Right atrium auricular region (tissue), 2 donors: ENCODE measurements at places on chromosomes 12 and 14. TPM values are rescaled to one million over a fixed set of nuclear protein-coding genes. Genes with fewer than 3 reads are reported as not detected.

The SYT1 gene
- 0.16 TPM for total RNA-seq

The FOXN4 gene
- not detected for total RNA-seq

The ADCY6 gene
- total RNA-seq = 81.6 TPM

The KRT6C gene
- total RNA-seq = not detected

The PIP4K2C gene
- 22.1 TPM for total RNA-seq

The TMEM179 gene
- 0.52 TPM for total RNA-seq

The SLC22A17 gene
- 47.0 TPM for total RNA-seq

The EPYC gene
- total RNA-seq = not detected

The KLRB1 gene
- not detected for total RNA-seq

The FLVCR2 gene
- total RNA-seq = 5.5 TPM

The PLXNC1 gene
- 2.0 TPM for total RNA-seq

The CELA1 gene
- total RNA-seq = not detected

The SARNP gene
- 61.4 TPM for total RNA-seq

The CAPZA3 gene
- not detected for total RNA-seq

The FAM90A1 gene
- total RNA-seq = not detected

The RND1 gene
- 0.70 TPM for total RNA-seq

The GALNT4 gene
- 3.8 TPM for total RNA-seq

The TSHR gene
- total RNA-seq = not detected

The NUDT14 gene
- 18.9 TPM for total RNA-seq

The VAMP1 gene
- total RNA-seq = 3.6 TPM

The OR4K17 gene
- total RNA-seq = not detected

The LTB4R gene
- total RNA-seq = 1.9 TPM

The CEBPE gene
- total RNA-seq = not detected

DNA sequence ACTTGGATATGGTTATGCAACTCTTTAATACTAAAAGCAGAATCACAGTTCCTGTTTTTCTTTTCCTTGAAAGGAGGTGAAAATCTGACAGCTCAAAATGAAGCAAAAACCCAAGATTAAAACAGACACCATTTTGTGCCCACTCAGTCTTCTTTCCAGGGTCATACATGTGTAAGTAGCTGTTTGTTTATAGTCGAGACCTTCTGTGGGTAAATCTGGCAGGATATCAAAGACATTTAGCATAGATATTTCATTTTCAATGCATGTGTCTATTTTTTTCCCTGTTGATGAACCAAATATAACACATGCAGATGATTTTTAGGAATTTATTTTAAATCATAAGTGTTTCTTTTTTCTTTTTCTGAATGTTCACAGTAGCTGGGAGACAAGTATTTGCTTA lies 398.8 kb downstream of the FOXG1 start:
- no peak for DNase-seq

DNA sequence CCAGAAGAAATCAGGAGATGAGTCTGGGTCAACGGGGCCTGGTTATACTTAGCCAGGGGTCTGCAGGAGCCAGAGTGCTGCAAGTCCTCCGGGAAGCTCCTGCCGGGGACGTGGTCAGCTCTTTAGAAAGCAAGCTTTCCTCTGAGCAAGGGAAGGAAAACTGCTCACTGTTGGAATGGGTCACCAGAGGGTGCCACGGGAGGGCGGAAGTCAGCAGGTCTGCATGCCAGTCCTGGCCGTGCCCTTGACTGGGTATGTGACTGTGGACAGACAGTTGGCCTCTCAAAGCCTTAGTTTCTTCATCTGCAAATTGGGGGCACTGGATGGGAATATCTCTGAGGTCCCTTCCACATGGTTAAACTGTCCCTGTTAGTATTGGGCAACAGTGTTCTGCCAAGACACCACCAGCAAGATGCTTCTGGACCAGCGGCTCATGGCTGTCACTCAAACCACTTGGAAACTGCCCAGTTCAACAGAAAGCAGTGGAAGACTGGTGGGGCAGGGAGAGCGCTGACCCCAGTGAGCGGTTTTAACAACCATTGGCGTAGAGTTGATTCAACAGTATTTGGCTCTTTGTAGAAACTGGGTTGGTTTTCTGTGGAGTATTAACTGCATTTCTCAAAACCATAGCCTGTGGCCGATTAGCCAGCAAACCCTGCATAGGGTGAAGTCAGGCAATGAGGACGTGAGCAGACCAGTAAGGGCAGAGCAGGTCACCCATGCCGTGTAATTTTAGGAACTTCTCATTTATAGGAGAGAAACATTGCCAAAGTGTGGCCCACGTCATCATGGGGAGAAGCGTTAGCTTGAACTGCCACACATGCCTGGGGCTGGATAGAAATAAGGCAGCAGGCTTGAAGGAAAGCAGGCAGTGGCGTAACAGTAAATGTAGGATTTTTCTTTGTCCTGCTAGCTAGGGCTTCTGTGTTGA lies 163.9 kb upstream of the PRMT8 start:
- no peak for DNase-seq

- DNase-seq = no peak
These were observed 234.8 kb downstream of the ZFP36L1 start for GRCh38 chr14:68558096-68558495.

- no peak for DNase-seq
These were observed 236.5 kb downstream of the DPF3 start for GRCh38 chr14:72657214-72657921.

DNA sequence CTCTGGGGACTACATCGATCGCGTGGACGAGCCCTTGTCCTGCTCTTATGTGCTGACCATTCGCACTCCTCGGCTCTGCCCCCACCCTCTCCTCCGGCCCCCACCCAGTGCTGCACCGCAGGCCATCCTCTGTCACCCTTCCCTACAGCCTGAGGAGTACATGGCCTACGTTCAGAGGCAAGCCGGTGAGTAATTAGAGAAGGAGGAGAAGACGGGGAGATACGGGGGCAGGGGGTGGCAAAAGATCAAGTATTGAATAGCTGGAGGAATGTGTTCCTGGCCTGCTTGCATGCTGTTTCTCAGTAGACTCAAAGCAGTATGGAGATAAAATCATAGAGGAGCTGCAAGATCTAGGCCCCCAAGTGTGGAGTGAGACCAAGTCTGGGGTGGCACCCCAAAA lies 21.9 kb downstream of the OS9 start:
- DNase-seq = peak; percentile 36

DNA sequence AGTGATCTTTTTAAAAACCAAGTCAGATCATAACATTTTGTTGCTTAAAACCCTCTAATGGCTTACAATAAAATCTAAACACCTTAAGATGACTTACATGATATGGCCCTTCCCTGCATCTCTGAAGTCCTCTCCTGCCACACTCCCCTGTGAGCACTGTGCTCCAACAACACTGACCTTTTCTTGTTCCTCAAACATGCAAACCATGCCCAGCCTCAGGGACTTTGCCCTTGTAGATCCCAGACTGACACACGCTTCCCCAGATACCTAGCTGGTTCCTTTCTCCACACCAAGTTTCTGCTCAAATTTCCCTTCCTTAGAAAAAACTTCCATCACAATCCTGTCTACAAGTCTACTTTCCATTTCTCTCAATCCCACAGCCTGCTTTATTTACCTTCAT lies 128.6 kb downstream of the IPO8 start:
- DNase-seq = no peak

DNA sequence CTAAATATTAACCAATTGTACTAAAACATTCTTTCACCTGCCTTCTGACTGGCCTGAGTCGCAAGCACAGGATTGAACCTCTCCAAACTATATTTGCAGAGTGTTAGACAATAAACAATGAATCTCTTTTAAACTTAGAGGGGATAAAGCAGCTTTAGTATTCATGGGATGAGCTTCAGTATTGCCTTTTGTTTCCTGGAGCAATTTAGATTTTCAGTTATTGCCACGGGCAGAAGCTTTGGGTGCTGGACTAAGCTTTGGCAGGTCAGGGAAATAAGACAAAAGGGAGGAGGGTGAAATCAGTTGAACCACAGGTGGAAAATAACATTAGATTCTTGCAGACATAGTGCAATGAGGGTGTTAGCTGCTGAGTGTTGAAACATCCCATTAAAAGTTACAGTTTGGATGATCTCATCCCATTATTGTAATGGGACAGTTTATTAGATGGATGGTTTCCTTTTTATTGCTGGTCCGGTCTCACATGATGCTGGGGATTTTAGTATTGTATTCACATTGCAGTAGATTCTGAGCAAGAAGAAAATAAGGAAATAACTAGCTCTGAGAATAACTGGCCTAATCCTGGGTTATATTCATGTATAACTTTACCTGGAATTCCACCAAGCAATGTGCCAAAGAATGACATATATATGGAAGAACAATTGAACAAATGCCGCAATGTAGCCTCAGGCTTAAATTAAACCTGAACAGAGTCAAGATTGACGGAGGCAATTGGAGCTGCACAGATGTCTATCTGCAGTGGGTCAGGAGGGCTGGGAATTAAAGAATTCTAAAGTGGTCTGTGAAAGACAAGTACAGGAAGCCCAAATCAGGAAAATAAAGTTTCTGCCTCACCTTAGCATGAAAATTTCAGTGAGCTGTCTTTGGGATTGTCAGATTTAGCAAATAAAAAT lies 1092.8 kb upstream of the SEL1L start:
- no peak for DNase-seq

- DNase-seq = no peak
These were observed 135.0 kb upstream of the LRIG3 start for GRCh38 chr12:59055204-59055860.

- no peak for DNase-seq
These were observed 88.0 kb downstream of the EPS8 start for GRCh38 chr12:15701206-15701605.

- no peak for DNase-seq
These were observed 13.5 kb downstream of the PAPOLA start for GRCh38 chr14:96515731-96516130.

DNA sequence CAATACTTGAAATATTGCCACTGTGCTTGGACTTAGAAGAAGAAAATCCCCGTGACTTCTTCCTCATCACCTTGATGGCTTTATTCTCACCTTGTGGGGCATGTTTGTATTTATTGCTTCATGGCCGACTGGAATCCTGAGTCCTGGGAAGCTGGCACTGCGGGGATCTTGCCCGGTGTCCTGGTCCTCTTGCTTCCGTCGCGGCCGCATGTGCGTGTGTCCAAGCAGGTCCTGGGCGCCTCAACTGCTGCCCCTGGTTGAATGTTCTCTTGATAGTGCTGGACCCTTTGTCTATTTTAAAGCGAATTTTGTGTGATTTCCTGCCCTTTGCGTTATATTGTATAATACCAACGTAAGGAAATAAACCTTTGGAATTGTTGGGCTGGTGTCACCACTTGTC lies 6.3 kb upstream of the PUS1 start:
- no peak for DNase-seq

DNA sequence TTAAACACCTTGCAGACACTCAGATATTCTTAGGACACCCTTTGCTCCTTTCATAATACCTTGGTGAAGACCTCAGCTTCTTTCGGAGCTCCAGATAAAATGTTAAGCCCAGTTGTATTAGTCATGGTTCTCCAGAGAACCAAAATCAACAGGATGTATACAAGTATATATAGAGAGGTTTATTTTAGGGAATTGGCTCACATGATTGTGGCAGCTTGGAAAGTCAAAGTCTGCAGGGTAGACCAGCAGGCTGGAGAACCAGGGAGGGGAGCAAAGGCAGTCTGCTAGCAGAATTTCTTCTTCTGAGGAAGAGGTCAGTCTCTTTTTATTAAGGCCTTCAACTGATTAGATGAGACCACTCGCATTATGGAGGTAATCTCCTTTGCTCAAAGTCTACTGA lies 6.9 kb upstream of the IGF1 start:
- no peak for DNase-seq

DNA sequence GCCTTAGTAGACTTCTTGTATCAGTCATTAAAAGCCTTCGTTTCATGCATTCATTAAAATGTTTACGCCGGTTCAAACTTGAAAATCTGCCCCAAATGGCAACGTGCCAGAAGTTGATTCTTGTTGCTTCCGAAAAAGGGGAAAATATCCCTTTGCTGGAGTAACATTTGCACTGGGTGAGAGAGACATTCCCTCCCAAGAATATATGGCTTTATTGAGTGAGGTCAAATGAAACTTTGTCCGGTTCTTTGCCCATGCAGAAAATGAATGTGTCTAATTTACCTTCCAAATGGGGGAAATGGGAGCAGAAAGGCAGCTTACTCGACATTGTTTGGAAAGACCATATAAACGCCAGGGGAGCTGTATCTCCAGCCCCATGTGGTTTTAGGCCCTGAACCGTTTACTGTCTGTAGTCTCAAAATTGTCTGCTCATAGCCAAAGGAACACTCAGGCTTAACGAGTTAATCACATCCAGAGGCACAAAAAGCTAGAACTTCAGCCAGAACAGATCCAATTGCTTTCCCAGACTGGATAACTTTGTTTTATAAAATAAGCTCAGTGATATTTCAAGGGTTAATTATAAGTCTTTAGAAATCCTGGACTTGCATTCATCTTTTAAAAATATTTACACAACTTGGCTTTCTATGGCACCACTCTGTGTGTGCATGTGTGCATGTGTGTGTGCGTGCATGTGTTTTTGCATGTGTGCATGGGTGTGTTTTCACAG lies 2.9 kb upstream of the EMP1 start:
- no peak for DNase-seq

DNA sequence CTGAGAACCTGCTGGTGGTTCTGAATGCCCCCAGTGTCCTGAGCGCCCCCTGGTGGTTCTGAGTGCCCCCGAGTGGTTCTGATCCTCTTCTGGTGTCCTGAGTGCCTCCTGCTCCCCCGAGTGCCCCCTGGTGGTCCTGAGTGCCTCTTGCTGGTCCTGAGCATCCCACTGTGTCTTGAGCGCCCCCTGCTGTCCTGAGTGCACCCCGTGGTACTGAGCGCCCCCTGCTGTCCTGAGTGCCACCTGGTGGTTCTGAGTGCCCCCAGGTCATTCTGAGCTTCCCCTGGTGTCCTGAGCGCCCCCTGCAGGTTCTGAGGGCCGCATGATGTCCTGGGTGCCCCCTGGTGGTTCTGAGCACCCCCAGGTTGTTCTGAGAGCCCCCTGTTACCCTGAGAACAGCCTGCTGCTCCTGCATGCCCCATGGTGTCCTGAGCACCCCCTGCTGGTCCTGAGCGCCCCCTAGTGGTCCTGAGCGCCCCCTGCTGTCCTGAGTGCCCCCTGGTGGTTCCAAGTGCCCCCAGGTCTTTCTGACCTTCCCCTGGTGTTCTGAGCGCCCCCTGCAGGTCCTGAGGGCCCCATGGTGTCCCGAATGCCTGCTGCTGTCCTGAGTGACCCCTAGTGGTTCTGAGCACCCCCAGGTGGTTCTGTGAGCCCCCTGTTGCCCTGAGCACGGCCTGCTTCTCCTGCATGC lies 1165.4 kb downstream of the TMEM121 start:
- DNase-seq = no peak

DNA sequence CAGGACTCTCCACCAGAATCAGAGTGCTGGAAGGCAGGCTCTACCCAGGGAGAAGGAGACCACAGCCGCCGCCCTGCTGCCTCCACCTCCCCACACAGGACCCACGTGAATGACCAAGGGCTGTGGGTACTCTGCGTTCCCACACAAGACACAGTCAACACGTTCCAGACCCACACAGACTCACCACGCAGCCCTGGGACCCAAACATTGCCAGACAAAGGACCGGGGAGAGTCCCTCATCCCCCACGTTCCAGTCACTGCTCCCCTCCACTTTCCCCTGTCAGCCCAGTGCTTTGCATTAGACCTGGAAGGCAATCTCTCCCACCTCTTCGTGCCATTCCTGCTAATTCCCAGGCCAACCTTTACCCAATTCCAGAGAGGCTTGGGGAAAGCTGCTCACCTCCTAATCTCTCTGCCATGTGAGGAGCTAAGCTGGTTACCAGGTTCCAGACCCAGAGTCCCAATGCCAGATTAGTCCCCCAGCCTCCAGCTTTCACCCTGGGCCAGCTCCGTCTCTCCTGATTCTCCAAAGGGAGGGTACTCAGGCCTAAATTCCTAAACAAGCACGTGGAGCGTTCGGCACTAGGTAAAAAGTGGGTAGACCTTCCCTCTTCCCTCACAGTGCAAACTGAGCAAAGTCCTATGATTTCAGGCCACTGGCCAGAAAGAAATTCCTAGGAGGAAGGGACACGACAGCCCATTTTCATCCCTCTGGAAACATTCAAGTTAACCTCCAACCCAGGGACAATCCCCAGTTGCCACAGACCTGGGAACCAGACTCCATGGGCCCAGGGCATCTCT lies 4.9 kb downstream of the SLC6A13 start:
- DNase-seq = no peak
